Epithelial cell of prostate (primary cell): ENCODE measurements at places on chromosomes 1 and 21.

DNA sequence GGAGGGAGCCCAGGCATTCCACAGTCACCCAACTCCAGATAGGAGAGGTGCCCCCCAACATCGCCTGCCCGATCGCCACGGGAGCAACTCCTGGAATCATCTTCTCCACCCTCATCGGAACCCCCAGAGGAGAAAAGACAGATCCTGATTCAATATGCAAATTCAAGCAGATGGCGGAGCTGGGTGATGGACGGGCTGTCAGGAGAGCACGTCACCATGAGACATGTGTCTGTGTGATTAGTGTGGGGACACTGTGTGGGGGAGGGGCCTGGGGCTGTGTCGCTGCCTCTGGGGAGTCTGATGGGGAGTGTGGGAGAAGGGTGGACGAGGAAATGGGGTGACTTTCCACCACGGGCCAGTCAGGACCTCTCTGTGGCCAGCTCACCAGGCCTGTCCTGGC is 90.2 kb upstream of the CSF3R start:
- no peak for DNase-seq

GRCh38 chr21:36159356-36159921 is 2.8 kb downstream of the DOP1B start:
- no peak for DNase-seq

- DNase-seq = no peak
Observed at GRCh38 chr1:27970401-27970800, 10.6 kb downstream of the XKR8 start.

DNA sequence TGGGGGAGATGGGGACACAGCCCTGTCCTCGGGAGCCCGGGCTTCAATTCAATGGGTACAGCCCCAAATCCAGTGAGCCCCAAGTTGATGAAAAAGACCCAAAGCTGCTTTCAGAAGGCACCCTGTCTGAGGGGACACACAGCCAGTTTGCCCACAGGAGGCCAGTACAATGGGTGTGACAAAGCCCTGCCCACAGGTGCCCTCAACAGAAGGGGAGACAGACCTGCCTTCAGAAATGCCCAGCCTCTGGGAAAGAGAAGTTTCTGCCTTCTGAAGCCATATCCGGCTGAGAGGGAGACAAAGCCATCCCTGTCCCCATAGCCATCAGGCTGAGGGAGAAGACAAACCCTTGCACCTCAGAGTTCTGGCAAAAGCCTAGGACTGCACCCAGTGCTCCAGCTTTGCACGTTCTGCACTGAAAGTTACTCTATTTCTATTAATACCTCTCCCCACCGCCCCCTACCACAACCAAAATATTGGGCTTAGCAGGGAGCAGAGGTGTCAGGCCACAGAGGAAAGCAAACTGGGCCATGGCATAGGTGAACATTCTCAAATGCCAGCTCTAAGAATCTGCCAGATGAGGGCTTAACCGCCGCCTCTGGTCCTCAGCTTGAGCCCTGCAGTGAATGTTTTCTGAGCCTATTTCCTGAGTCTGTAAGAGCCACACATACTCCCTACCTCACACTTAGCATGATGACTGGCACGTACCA is 18.0 kb upstream of the PTAFR start:
- no peak for DNase-seq

GRCh38 chr1:247576514-247576913 is 11.6 kb upstream of the OR2G2 start:
- DNase-seq = no peak

GRCh38 chr1:160362168-160362957 is 4.5 kb upstream of the NHLH1 start:
- DNase-seq = no peak

- no peak for DNase-seq
Observed at GRCh38 chr1:87167848-87168525, 160.7 kb upstream of the LMO4 start.

GRCh38 chr21:32278103-32278502 is 746 bp downstream of the MIS18A start:
- no peak for DNase-seq

GRCh38 chr1:208298593-208299269 is 54.5 kb upstream of the PLXNA2 start:
- no peak for DNase-seq
